Left ventricle myocardium superior (tissue), 1 donor: ENCODE measurements at places on chromosomes 1 and 21. TPM values are rescaled to one million over a fixed set of nuclear protein-coding genes. Genes with fewer than 3 reads are reported as not detected.

GRCh38 chr21:24076179-24076578, 1531.1 kb downstream of the MRPL39 start:
- DNase-seq: no peak

- DNase-seq: no peak
Observed at GRCh38 chr1:225207791-225208190, 220.0 kb downstream of the LBR start.

- DNase-seq: no peak
Observed at GRCh38 chr1:17224434-17224833, 19.5 kb downstream of the PADI1 start.

GRCh38 chr1:207858281-207858680, 52.6 kb downstream of the CD34 start:
- no peak for DNase-seq

DNA sequence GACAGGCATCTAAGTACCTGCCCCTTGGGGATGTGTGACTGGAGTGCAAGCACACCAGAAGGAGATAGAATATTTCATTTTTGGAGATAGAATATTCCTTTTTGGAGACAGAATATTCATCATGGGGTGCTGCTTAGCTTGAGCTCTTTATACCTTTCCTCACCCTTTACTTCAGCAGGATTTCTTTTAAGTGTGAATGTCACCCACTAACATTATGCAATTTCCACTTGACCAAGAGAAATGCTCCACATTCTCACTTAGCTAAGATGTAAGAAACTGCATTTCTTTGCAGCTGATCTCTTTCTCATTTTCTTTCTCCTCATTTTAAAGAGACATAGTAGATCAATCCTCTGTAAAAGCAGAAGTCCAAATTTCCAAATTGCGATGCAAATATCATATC, 436.7 kb downstream of the NCAM2 start:
- no peak for DNase-seq

DNA sequence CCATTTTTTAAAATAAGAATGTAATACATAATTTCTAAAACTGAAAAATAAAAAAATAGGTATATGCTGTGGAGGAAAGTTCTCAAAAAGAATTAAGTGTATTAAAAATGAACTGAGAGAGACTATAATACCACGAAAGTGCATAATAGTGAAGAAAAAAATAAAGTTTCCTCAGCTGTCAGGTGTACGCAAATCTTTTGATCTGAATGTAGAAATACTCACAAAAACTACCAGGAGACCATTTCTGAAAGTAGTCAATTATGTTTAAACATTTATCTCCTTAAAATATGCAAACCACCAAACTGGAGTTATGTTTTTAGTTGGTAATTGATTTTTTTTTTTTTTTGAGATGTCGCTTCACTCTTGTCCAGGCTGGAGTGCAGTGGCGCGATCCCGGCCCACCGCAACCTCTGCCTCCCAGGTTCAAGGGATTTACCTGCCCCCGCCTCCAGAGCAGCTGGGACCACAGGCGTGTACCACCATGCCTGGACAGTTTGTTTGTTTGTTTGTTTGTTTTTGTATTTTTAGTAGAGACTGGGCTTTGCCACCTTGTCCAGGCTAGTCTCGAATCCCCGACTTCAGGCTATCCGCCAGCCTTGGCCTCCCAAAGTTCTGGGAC, 1169.2 kb upstream of the B3GALT2 start:
- DNase-seq: no peak

DNA sequence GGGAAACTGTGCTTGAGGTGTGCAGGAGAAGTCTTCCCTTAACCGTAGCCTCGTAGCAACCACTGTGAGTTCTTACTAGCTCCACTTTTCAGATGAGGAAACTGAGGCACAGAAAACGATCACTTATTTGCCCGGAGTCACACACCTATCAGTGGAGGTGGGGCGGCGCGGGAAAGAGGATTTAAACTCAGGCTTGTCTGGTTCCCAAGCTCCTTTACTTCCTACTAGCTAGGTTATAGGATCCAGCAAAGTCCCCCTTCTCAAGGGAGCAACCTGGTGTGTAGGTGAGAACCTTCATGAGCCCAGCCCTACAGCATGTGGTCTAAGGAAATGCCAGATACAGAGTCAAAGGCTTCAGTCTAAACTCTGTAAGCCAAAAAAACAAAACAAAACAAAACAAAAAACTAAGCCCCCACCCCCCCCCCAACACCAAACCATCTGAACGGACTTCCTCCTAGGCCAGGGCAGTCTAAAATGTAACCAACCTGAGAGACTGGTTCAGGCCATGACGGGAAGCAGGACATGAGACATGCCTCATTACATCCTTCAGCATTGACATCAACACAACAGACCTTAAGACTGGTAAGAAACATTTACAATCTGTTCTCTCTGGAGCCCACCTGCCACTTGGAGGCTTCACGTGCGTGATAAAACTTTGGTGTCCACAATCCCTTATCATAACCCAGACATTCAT, 709 bp upstream of the FBXO42 start:
- DNase-seq: no peak

DNA sequence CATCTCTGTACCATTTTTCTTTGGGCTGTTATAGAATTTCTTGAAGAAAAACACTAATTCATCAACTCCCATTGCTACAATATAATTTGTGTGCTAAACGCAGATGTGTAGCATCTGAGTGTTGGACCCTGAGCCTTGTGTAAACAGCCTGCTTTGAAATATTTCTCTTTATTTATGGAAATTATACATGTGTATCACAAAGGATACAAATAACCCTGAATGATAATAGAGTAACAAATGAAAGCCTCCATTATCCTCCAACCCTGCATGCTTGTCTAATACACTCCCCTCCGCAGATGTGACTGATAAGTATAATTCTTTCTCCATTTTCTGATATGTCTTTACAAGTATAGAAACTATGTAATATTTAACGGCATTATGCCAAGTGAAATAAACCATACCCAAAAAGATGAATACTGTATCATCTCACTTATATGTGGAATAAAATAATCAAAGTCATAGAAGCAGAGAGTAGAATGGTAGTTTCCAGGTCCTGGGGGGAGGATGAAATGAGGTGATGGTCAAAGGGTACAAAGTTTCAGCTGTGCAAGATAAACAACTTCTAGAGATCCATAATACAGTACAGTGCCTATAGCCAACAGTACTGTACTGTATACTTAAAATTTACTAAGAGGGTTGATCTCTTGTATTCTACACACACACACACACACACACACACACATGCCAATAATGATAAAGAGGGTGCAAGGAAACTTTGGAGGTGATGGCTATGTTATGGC, 2.8 kb upstream of the ADAM30 start:
- DNase-seq: no peak

DNA sequence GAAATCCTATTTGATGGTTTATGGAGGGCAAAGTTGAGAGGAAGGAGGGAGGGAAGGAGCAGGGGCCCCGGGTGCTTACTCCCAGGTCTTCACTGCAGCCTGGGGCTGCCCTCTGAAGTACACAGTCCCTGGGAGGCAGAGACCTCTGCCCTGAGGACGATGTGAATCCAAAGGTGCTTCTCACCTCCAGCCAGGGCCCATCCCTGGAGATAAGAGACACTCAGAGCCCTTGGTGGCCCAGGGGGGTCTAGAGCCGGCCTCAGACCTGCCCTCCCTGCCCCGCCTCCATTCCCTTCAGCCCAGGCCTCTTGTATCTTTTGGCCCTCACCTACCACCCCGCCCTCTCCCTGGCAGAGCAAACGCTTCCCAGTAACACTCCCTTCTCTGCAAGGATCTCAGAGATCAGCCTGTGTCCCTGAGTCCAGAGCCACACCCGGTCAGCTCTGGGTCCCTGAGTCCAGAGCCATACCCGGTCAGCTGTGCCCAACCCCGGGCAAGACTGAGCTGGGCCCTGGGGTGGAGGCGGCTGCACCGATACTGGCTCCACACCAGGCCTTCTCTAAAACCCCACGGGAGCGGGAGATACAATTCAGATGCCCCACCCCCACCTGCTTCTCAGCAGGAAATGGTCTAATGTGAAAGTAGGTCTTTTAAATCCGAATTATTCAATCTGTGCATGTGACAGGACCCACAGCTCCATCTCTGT, 3.6 kb upstream of the GNB1 start:
- DNase-seq: peak; percentile 70

DNA sequence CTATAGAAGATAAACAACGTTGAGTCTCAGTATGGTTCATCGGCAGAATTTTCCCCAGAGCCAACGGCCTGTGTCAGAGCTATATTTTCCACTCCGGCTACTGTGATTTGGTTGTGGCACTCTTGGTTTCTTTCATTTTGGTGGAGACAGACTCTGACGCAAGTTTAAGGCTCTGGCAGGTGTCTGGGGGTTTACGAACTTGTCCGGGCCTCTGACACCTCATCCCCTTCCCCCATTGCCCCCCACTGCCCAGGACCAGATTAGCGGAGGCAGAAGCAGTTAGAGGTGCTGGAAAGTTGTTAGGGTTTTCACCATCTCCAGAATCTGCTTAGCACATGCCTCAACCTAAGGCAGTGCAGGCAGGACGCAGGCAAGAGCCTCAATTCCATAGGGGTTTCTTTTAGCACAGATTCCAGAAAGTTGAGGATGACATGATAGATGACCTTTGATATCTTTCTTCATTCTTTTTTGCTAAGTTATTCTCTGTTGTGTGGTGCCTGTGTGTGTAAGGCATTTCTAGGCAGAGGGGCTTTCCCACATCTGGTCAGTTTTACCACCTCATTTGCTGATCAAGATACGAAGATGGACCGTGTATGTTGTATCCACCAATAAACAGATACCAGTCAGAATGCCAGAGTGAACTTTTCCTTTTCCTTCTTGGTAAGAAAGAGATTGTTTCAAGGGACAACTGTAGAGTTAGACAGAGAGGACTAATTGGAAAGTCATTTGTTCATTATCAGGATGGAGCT, 18.4 kb upstream of the IL10 start:
- no peak for DNase-seq

DNA sequence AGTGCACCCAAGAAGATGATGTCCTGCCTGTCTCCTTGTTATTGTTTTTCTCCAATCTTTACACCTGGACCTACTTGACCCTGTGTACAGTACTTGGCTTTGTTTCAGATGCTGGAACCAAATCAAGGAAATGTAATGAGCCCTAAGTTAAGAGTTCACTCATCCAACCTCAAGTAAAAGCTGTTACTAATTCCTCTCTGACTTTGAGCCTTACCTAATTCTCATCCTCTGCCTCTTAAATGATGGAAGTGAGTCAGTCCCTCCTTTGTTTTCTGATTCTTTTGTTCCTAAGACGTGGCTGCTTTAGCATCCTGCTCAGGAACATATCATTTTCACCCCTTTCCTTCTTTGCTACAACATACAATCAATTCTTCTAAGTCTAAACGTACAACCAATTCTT, 15.3 kb upstream of the PLA2G4A start:
- no peak for DNase-seq

DNA sequence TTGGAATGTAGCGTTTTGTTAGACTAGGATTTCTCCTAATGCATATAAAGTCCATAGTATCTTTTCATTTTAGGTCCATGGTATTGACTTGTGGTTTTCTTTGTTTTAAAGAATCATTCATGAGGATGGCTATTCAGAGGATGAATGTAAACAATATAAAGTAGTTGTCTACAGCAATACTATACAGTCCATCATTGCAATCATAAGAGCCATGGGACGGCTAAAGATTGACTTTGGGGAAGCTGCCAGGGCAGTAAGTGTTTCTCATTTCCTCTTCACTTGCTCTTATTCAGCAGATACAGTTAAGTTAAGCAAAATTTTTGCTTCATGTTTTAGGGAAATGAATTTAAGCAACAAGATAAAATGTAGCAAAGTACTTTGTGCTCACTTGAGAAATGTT, 25.4 kb downstream of the GNAI3 start:
- no peak for DNase-seq

- DNase-seq: no peak
Observed at GRCh38 chr1:14304381-14304865, 294.1 kb upstream of the KAZN start.

- DNase-seq: no peak
Observed at GRCh38 chr1:236063551-236063918, 1.4 kb downstream of the NID1 start.

GRCh38 chr1:27727126-27727525, 1.4 kb downstream of the FAM76A start:
- DNase-seq: no peak

DNA sequence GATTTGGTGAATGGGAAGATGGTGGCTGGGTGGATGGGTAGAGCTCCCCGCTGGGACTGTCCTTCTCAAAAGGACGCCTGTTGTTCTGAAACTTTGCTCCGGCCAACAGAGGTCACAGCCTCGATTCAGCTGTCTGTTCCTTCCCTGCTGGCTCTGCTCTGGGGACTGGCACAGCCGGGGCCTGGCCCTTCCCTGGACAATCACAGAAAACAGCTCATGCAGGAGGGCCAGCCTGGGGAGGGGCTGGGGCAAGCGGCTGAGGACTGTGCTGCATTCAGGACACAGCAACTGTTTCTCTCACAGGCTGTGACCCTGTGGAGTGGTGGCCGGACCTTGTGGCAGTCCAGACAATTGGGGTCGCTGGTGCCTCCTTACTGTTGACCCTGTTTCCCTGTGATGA, 110.7 kb upstream of the TMEM51 start:
- no peak for DNase-seq

- no peak for DNase-seq
Observed at GRCh38 chr1:8914466-8914865, 31.2 kb upstream of the CA6 start.

- DNase-seq: no peak
Observed at GRCh38 chr21:36706951-36707762, 8.2 kb downstream of the SIM2 start.

- no peak for DNase-seq
Observed at GRCh38 chr1:6370006-6370405, 23.6 kb downstream of the ACOT7 start.

- no peak for DNase-seq
Observed at GRCh38 chr1:245276445-245276844, 121.7 kb downstream of the KIF26B start.

- DNase-seq: no peak
Observed at GRCh38 chr1:70714149-70714548, 303.1 kb downstream of the CTH start.

DNA sequence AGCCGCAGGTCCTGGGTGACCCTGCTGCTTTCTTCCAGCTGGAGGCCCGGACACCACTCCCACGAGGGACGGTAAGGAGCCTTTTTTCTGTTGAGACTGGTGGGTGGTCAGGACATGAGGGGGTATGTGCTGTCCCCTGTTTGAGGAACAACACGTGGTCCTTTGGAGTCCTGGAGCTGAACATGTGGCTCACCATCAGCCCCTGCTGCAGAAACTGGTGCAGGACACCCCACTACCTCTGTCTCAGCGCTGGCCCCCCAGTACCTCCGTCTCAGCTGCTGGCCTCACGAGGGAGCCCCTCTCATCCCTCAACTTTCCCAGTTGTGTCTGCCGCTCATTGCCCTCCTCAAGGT, 34.7 kb downstream of the SLC19A1 start:
- peak; percentile 24 for DNase-seq

DNA sequence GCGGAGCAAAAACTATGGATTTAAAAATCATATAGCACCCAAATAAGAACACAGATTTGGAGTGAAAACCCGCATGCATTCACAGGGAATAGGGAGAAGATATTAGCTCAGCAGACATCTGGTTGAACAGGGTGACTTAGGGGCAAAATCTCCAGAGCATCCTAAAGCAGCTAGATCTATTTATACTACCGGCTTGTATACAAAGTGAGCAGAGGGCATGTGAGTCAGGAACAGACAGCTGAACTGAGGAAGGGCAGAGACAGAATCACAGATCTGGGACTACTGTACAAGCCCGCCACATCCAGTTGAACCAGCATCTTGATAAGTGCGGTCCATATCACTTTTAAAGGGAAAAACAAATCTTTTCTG, 35.2 kb upstream of the EXOSC10 start:
- DNase-seq: no peak

Gene SERTAD4
- 4.1 TPM for total RNA-seq

Gene SLAMF9
- total RNA-seq: not detected

Gene HLX
- total RNA-seq: 4.0 TPM

Gene TMEM51
- total RNA-seq: 4.9 TPM

Gene UCHL5
- 45.3 TPM for total RNA-seq

Gene MED8
- 16.0 TPM for total RNA-seq

Gene TACSTD2
- total RNA-seq: 0.25 TPM
